ENCODE measurements at places on chromosomes 1 and 21. TPM values are rescaled to one million over a fixed set of nuclear protein-coding genes. Genes with fewer than 3 reads are reported as not detected.

The LIN28A gene
- total RNA-seq = not detected

The ADGRL4 gene
- 10.6 TPM for total RNA-seq

- DNase-seq = peak; percentile 84
Measured at GRCh38 chr21:35203093-35203977, 154.2 kb upstream of the RUNX1 start.

The SPRR2F gene
- not detected for total RNA-seq

DNA sequence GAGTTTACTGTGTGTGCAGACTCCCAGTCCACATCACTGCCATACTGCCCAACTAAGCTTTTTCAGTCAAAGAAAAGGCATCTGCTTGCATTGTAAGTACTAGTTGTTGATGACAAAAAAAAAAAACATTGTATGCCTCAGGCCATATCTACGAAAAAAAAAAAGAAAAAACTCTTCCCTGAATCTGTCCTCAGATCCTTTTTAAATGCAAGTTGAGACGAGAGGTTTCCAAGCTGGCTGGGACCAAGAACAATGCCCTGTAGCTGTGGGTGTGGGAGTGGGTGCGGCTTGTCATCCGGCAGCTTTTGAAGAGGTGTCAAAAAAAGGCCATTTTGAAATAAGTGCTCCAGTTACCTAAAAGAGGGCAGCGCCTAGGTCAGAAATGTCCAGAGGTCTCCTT, 29.2 kb upstream of the HHAT start:
- no peak for DNase-seq

- DNase-seq = no peak
Measured at GRCh38 chr1:52970149-52970548, 43.1 kb downstream of the SCP2 start.

- DNase-seq = no peak
Measured at GRCh38 chr1:100816049-100816448, 78.6 kb downstream of the EXTL2 start.

- no peak for DNase-seq
Measured at GRCh38 chr1:182957902-182958395, 5.0 kb upstream of the SHCBP1L start.

DNA sequence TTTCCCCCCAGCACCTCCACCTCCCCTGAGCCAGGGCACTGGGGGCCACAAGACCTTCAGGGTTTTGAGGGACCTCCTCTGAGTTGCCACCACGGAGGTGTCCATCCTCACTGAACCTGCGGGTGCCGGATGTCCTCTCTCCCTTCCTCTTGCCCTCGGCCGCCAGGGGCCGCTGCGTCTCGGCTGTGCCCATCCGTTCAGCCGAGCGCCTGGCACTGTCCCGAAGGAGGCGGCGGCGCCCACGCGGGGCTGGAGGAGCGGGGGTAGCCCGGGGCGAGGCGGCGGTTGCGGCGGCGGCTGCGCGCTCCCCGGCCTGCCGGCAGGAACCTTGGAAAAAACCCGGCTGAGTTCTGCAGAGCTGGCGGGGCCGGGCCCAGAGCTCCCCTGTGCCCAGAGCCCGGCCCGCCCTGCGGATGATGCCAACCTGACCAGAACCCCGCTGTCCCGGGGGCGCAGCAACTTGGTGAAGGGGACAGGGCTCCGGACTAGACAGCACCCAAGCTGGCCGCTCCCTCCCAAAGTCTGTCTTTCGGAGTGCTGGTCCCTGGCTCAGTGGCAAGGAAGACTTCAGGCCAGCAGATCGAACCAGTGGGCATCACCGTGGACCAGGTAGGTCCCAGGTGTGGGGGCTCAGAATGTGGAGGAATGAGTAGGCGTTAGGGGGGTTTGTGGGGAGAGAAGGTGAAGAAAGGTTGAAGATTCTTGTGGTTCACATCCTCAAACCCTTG, 3.7 kb upstream of the PPM1J start:
- peak; percentile 94 for DNase-seq

DNA sequence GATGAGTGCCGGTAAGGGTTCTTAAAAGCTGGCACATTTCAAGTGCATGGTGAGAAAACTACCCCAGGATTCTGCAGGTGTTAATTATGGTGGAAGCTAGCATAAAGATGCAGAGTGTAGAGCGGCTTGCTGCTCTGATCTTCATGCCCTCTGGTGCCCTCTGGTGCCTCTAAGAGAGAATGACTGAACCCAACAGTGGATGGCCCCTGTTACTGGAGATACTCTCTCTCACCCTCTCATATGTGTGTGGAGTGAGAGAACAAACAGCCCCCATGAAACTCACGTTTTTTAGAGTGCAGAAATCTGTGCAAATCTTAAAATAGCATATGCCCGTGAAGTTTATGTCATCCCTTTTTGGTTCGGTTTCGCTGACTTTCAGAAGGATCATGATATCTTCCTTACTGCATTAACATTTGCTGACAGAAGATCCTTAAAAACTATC, 90.0 kb downstream of the GRIK1 start:
- DNase-seq = peak; percentile 76

The GNG4 gene
- 0.32 TPM for total RNA-seq

The KIAA1614 gene
- total RNA-seq = 8.6 TPM

The KIF17 gene
- not detected for total RNA-seq

DNA sequence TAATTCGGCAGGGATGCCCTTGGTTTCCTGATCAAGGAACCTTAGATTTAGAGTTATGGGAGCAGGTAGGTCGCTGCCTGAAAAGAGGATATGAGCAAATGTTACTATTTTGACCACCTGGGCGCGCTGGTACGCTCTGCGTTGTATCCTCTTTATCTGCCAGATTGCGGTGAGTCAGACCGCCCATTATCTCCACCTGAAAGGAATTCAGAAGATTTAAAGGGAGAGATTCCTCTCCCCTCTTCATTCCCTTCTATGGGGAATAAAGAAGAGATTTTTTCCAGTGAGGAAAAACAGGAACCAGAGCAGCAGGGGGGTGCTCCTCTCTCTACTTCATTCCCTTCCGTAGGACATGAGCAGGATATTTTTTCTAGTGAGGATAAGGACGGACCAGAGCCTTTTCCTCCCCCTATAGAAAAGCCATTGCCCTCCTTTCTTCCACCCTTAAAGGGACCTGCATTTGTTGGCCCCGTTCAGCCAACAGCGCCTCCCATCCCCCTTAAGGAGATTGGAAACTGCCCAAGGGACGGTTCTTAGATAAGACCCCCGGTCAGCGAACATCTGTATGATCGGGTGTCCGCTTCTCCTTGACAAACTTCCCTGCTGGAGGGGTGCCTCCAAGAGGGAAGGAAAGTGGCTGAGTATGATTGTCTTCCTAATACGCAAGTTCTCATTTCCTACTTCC, 34.1 kb downstream of the CLCA1 start:
- no peak for DNase-seq

DNA sequence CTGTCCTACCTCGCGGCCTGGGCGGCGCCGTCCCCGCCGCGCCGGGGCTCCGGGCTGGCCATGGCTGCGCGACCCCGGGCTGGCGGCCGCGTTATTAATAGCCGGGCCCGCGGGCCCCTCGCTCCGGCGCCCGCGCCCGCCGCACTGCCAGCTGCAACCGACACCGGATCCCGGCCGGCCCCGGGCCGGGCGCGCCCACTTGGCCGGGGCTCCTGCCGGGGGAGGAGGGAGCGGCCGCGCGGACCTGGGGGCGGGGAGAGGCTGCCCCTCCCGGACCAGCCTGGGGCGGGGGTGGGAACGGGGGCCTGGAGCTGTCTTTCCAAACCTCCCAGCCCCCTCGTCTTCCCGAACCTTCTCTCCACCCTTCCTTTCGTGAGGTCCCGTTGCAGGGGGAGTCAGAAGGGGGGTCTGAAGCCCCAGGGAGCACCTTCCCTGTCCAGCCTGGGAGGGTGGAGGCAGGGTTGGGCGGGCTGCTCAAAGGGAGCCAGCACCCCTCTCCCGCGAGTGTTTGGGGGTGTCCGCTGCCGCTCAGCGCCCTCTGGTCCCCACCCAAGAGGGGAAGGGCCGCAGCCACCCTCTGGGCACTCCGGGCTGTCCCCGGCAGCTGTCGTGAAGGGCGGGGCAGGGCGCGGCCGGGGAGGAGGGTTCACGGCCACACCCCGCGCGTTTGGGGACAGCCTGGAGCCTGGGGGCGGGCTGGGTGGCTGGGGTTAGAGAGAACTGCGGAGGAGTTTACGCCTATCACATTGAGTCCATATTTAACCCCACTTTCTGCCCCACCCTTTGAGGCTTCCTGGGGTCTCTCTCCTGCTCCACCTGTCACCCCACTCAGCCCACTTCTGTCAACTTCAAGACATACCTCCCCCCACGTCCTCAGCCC, at the start of gene SYNC:
SYNC (minus strand) TSS at position 172 of the 880 bp plus-strand sequence; CDS start at position 62, 110 bp downstream.
- peak; percentile 81 for DNase-seq

- DNase-seq = no peak
Measured at GRCh38 chr1:81915937-81916336, 115.2 kb downstream of the ADGRL2 start.

- no peak for DNase-seq
Measured at GRCh38 chr21:46160657-46160906, 5.2 kb upstream of the FTCD start.

The SSU72 gene
- total RNA-seq = 60.8 TPM

DNA sequence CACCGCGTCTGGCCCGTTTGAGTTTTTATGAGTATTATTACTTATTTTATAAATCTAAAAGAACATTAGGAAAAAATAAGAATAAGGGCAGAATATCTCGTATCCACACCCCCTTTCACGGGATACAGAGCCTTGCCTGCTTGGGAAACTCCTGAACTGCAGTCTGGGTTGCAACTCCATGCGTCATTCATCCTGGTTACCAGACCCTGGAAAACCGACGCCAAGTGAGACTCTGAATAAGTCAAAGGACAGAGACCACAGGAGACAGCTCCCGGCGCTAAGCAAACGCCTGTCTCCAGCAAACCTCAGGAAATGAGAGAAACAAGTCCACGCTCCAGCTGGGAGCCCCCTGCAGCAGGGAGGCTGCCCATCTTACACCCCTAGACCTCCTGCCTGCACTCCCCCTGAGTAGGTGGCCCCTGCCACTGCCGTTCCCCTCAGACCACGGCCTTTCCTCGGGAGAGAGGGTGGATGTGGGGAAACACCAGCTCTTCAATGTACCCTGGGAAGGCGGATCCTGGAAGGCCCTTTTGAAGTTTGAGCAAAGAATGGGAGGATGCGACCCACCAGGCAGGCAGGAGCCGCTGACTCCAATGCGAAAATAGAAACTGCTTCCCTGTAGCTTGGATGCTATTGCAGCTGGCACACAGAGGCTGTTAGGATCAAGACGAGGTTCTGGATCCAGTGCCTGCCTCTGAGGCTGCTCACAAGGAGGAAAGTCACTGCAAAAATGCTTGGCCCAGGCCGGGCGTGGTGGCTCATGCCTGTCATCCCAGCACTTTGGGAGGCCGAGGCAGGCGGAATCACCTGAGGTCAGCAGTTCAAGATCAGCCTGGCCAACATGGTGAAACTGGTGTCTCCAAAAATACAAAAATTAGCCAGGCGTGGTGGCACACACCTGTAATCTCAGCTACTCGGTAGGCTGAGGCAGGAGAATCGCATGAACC, 37.7 kb upstream of the GPR157 start:
- no peak for DNase-seq

The ADARB1 gene
- 22.6 TPM for total RNA-seq

The HFM1 gene
- under 0.01 TPM for total RNA-seq

The KIF21B gene
- total RNA-seq = not detected

DNA sequence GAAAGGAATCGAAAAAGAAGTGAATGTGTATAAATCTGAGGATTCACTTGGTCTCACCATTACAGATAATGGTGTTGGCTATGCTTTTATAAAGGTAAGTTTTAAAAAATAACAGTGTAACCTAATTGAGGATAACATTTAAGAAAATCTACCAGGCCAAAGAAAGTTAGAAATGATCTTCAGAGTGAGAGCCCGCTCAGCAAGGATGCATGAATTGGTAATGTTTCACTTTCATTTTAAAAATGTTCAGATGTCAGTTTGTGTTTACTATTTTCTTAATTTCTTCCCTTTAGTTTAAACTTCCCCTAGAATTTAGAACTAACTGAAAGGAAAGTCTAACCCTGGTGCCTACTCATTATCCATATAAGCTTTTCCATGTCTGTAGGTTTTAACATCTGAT, 35.0 kb downstream of the GIPC2 start:
- no peak for DNase-seq

- peak; percentile 53 for DNase-seq
Measured at GRCh38 chr21:21688889-21689288, 690.7 kb downstream of the NCAM2 start.
